Activated CD4-positive, alpha-beta T cell treated with anti-CD3 and anti-CD28 coated beads, Interleukin-2, amount 10 ng/mL, durations not matched to agents 24 days and 14 days (primary cell): ENCODE measurements at places on chromosomes 5 and 9. TPM values are rescaled to one million over a fixed set of nuclear protein-coding genes. Genes with fewer than 3 reads are reported as not detected.

PCDHGA8 gene
- 0.02 and 0.09 TPM in 2 replicates for total RNA-seq

PTRH1 gene
- total RNA-seq = 22.8 TPM in 2 replicates

PCDHA5 gene
- total RNA-seq = not detected in 2 replicates

RASGRF2 gene
- 21.1 and 22.0 TPM in 2 replicates for total RNA-seq

TMEM141 gene
- total RNA-seq = 36.1 and 40.1 TPM in 2 replicates

SLC6A7 gene
- not detected in 2 replicates for total RNA-seq
